NCI-H2081 treated with DMSO at 0.1 percent for 48 hours (cell line): ENCODE measurements at places on chromosomes 11 and 22.

DNA sequence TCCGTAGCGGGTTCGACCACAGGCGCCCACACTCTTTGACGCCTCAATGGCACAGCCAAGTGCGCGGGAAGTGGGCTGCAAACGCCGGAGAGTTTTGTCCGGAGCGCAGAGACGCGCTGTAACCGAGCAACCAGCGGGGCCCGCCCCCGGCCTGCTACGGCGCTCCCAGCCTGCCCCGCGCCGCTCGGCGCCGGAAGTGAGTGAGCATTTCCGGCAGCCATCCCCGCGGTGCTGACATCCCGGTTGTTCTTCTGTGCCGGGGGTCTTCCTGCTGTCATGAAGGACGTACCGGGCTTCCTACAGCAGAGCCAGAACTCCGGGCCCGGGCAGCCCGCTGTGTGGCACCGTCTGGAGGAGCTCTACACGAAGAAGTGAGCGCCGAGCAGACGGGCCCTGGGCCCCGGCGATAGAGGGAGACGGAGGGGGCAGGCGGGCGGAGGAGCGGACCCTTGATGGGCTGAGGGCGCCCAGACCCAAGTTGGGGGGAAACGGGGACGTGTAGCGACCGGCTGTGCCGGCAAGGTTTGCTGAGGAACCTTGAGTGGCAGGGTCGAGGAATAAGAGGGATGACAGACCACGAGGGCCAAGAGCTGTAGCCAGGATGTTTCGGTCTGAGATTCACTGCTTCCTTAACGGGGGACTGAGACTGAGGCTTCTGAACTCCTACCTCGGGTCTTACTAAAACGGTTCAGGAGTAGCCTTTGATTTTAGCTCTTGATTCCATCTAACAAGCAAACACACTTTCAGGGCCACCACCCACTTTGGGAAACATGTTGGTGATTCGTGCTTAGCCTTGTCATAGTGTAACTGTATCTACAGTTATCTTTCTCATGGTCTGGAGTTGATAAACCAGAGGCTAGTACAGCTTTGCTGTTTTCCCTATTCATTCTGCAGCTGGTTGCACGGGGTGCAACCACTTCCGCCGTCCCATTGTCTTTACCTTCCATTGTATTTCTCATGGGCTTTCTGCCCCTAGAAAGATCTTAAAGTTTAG, at the start of gene PSMD13:
TSS of gene PSMD13 (plus strand) at position 203 of the 994 bp plus-strand sequence. CDS start at position 277, 74 bp downstream.
- DNase-seq: peak; percentile 43

- DNase-seq: no peak
These were observed 928 bp upstream of the CRACR2B start for GRCh38 chr11:826836-827145.

- DNase-seq: no peak
These were observed 17.6 kb downstream of the KCNJ4 start for GRCh38 chr22:38437416-38437815.

- no peak for DNase-seq
These were observed 52.1 kb downstream of the CNTF start for GRCh38 chr11:58674609-58675008.

- no peak for DNase-seq
These were observed 454 bp upstream of the OTUB1 start for GRCh38 chr11:63985812-63986155.

- no peak for DNase-seq
These were observed 508.7 kb upstream of the TENM4 start for GRCh38 chr11:79949574-79949973.
